ENCODE measurements at places on chromosomes 1 and 21.

- DNase-seq: peak; percentile 88
These were observed 110.9 kb downstream of the RGL1 start for GRCh38 chr1:183915625-183916510.

GRCh38 chr1:64171797-64172281 is 31.6 kb upstream of the UBE2U start:
- DNase-seq: no peak

DNA sequence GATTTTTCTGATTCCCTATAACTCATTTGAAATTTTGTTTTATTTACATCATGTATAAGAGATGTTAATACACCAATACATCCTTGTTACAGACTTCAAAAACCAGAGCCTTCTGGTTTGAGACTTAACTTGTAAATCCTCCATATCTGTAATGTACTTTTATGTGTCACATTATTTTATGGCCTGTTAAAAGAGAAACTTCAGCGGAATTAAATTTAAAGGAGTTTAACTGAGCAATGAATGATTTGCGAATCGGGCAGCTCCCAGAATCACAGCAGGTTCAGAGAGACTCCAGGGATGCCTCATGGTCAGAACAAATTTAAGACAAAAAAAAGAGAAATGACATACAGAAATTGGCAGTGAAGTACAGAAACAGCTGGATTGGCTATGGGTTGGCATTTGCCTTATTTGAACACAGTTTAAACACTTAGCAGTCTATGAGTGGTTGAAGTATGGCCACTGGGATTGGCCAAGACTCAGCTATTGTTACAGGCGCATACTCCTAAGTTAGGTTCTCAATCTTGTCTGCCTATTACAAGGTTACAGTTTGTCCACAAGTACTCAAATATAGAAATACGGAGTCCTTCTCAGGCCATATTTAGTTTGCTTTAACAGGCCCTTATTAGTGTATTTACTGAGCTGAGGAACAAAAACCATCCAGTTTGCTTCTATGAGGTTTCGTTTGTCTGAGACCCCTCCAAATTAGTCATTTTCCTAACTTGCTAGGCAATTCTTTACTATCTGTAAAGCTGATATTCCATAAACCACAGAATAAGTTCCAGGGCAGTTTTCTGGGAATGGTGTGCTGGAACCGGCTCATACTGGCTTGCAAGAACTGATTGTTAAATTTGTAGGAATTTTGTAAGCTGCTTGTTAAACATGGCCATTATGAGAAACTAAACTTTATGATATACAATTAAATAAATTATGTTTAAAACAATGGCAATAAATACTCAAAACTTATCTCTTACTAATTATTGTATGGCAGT is 56.2 kb upstream of the WDR26 start:
- DNase-seq: no peak

DNA sequence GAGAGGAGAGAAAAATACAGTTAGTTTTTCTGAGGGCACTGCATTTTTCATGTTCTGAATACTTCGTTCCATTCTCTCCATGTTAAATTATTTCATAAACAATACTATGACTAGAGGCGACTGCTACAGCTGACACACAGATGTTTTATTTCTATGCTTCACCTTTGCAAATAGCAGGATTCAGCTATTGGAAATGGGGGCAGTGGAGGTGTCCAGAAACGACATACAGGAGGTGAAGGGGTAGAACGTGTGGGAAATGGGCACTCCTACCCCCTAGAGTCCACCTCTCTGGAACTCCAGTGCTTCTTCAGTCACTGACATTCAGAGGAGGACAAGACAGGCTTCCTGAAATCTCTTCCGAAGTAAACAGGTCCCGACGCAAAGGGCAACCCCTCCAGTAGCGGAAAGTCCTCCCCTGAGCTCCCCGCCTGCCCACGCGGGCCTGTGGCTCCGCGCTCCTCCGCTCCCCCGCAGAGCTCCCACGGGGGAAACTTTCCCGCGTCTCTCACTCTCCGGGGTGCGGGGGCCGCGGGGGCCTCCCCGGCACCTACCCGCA is 480 bp downstream of the DPYD start:
- DNase-seq: no peak

- no peak for DNase-seq
These were observed 535.1 kb downstream of the DPYD start for GRCh38 chr1:97385536-97386277.
